ENCODE measurements at places on chromosomes 1 and 21.

GRCh38 chr1:110555807-110556470 is 37.0 kb upstream of the KCNA10 start:
- DNase-seq = peak; percentile 23

GRCh38 chr1:63601463-63601862 is 8.3 kb downstream of the PGM1 start:
- no peak for DNase-seq

- DNase-seq = no peak
Observed at GRCh38 chr21:33375101-33375644, 28.0 kb upstream of the IFNGR2 start.

DNA sequence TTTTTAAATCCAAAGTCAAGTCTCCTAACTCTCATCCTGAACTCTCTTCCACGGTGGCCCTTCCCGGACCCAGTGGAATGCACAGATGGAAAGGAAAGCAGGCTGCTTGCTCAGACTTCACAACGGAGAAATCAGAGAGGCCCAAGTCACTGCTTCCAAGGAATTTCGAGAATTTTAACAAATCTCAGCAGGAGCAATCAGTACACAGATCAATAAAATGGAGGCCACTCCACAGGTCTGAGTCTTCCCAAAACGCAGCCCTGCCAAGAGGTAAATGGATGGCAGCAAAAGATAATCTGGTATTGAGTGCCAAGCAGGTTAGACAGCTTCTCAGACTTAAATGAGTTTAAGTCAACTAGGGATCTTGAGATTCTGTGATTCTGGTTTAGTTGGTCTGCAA is 81.1 kb upstream of the TIAM1 start:
- DNase-seq = no peak
